ENCODE measurements at places on chromosomes 12 and 14. TPM values are rescaled to one million over a fixed set of nuclear protein-coding genes. Genes with fewer than 3 reads are reported as not detected.

DNA sequence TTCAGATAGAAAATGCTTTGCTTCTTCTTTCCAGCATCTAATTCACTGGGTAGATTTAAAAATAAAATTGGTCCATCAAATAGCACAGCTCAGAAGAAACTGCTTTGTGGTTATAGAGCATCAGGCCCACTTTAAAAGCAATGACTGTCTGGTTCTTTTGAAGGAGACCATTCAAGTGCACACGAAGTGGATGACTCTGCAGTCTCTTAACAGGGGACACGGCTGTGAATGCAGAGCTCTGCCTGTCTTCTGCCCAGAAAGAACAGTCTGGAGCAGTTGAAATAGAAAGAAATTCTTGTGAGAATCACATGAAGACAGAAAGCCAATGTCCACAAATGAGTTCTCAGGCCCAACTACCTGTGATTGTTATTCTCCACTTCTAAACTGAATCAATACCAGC is 138.7 kb upstream of the PLEKHA5 start:
- no peak for DNase-seq

MYF6 gene
- total RNA-seq: not detected

- DNase-seq: no peak
Observed at GRCh38 chr12:27592548-27592947, 68.5 kb downstream of the PPFIBP1 start.

GRCh38 chr12:51225771-51226170 is 7.9 kb upstream of the POU6F1 start:
- DNase-seq: no peak

CLEC6A gene
- not detected for total RNA-seq

DNA sequence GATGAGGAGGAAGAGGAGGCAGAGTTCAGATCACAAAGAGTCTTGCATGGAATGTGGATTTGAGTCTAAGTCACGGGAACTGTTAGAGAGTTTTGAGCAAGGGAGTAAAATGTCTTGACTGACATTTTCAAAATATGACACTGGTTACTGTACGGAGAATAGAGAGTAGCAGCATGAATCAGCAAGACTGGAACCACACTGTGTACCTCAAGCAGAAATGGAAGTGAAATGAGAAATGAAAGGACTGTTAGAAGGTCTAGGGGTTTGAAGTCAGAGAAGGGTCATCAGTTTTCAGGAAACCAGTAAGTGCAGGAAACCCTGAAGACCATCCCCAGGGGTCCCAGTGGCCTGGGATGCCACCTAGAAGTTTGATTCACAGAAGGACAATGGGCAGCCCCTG is 236.3 kb downstream of the GALC start:
- DNase-seq: no peak

DNA sequence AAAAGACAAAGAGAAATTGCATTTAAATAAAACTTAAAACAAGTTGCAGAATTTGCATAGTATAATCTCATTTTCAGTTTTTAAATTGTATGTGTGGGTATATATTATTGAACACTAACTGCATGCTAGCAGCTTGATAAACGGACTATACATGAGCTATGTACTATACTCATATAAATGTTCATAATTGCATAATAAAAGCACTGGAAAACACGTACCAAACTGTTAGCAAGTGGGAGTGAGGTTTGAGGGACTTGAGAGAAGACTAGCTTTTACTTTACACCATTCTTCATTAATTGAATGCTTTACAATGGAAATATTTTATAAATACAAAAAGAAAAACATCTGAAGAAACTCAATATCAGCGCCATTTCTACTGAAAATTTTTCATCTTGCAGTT is 32.2 kb upstream of the MDM1 start:
- DNase-seq: no peak

Measured in CD8-positive, alpha-beta memory T cell (primary cell).